ENCODE measurements at places on chromosomes 6 and 20. TPM values are rescaled to one million over a fixed set of nuclear protein-coding genes. Genes with fewer than 3 reads are reported as not detected.

TLDC2 gene
- total RNA-seq, result not detected

RANBP9 gene
- 13.1 TPM for total RNA-seq

GFOD1 gene
- total RNA-seq, result 2.0 TPM

IPCEF1 gene
- 0.16 TPM for total RNA-seq

OPN5 gene
- not detected for total RNA-seq

FHL5 gene
- not detected for total RNA-seq

BCAS1 gene
- total RNA-seq, result 0.45 TPM

HLA-DOA gene
- total RNA-seq, result not detected

SCRT2 gene
- not detected for total RNA-seq

MYCT1 gene
- 0.03 TPM for total RNA-seq

REM1 gene
- total RNA-seq, result 0.23 TPM

ADIG gene
- not detected for total RNA-seq

SLC24A3 gene
- total RNA-seq, result not detected

HLA-DQA2 gene
- total RNA-seq, result not detected

CDK5RAP1 gene
- 30.3 TPM for total RNA-seq

DACT2 gene
- total RNA-seq, result 0.20 TPM
